ENCODE measurements at places on chromosomes 6 and 20. TPM values are rescaled to one million over a fixed set of nuclear protein-coding genes. Genes with fewer than 3 reads are reported as not detected.

DNA sequence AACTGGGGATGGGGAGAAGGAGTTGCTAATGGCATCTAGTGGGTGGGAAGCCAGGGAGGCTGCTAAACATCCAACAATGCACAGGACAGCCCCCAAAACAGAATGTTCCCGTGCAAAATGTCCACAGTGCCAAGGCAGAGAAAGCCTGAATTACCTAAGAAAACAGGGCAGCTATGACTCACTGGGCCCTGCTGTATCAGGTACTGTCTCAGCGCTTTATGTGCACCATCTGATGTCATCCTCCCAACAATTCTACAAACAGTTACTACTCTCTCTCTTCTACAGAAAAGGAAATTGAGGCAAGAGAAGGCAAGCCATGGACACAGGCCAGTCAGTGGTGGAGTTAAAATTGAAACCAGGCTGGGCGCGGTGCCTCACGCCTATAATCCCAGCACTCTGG lies 3.1 kb downstream of the YTHDF1 start:
- no peak for DNase-seq

- no peak for DNase-seq
Observed at GRCh38 chr6:32947552-32948465, 5.1 kb downstream of the HLA-DMA start.

DNA sequence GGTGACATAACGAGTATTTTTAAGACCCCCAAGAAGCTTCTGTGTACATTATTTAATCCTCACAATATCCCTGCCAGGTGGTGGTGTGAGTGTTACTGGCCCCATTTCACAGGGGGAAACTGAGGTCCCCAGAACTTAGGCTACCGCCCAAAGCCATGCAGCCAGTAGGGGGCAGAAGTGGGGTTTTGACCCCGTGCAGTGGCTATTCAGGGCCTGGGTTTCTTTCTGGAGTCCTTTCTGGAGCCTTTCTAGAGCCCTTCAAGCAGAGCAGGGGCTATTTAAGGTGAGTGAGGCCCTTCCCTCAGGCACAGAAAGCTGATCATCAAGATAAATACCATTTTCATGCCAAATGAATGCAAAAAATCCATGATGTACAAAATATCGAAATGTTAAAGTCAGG lies 59.0 kb downstream of the CTCFL start:
- no peak for DNase-seq

ERVFRD-1 gene
- total RNA-seq = not detected

- DNase-seq = no peak
Observed at GRCh38 chr6:126307849-126308248, 32.1 kb upstream of the CENPW start.

GRCh38 chr6:66605011-66605410 lies 898.0 kb upstream of the EYS start:
- no peak for DNase-seq

MAK gene
- total RNA-seq = 0.08 TPM

DNA sequence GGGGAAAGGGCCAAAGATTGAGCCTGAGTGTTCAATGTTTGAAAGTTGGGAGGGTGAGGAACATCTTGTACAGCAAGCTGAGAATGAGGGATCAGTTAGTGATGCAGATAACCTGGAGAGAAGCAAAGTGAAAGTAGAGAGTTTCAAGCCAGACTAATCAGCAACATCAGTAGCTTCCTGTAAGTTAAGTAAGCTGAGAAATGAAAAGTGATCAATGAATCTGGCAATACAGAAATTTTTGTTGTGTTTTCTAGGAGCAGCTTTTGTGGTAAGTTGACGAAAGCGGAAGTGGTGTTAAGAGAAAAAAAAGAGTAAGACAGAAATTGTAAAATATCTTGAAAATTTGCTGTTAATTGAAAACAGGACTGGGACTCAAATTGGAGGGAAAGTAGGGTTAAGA lies 855.5 kb upstream of the MAP3K7 start:
- DNase-seq = no peak

DNA sequence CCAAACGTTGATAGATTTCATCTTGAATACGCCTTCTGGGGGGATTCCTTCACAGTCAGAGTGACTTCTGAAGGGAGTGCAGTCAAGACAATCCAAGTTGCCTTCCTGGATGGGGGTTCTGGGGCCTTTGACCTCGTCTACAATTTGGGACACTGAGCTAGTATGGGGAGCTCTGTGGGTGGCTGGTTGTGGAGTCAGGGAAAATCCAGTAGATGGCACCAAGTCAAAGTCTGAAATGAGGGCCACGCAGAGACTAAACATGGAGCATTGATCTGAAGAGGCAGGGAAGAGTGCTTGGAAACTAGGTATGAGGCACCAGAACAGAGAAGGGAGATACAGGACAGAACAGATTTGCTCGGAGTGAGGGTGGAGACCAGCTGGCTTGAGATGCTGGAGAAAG lies 43.6 kb upstream of the CCN6 start:
- no peak for DNase-seq

FHL5 gene
- total RNA-seq = 9.5 TPM

SEL1L2 gene
- total RNA-seq = 0.91 TPM

DNA sequence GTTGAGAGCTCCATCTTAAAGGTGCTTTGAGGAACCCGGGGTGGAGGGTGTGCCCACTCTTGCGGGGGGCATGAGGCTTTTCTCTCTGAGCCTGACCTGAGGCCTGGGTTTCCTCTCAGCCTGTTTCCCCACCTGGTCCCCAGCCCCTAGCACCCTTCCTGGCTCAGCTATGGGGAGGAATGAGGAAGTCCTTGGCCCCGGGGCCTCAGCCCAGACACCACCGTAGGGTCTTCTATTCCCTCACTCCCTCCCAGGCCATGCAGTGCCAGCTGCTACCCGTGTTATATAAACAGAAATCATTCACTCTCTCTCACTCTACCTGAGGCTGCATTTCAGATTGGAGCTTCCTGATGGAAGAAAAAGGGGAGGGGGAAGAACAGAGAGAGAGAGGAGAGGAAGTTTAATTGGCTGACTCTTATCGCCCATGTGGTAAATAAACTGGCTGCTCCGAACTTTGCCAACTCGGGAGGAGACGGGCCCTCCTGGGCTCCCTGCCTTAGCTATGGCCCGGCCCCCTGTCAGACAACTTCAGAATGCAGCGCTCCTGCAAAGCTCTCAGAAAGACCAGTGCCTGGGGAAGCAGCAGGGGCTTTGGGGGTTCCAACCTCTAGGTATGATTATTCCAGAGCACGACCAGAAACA lies 2.8 kb downstream of the CDH22 start:
- no peak for DNase-seq
